Stimulated activated naive CD4-positive, alpha-beta T cell (primary cell): ENCODE measurements at places on chromosomes 16 and 17.

DNA sequence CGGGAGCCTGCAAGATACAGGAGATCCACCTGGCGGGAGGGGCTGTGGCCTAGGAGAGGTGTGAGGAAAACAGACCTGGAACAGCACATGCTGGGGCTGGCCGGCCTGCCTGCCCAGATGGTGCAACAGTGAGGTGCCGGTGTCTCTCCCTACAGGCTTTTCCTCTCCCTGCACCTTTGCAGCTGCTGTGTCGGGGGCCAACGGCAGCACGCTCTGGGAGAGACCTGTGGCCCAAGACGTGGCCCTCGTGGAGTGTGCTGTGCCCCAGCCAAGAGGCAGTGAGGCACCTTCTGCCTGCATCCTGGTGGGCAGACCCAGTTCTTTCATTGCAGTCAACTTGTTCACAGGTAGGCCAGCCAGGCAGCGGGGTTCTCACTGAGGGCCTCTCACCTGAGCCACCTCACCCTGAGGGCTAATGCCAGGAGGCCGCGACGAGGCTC, 15.9 kb downstream of the RGS11 start:
- DNase-seq, result no peak

DNA sequence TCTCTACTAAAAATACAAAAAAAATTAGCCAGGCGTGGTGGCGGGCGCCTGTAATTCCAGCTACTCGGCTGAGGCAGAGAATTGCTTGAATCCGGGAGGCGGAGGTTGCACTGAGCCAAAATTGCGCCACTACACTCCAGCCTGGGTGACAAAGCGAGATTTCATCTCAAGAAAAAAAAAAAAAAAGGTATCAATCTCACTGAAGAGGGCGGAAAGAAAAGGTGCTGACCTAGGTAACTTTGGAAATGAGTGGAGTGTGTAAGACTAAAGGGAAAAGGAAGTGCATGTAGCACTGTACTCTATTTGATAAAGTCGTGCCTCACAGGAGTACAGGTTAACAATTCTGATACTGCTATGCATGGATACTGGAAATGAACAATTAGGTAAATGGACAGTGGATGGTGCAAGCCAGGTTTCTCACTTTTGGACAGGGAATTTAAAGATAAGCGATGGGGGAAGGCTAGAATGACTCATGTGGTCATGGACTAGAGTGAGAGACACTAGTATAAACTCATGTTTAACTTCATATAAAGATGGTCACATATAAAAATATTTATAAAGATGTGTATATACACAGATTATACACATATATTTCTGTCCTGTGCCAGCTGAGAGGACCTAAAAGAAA, 142.9 kb downstream of the CDK5R1 start:
- no peak for DNase-seq

DNA sequence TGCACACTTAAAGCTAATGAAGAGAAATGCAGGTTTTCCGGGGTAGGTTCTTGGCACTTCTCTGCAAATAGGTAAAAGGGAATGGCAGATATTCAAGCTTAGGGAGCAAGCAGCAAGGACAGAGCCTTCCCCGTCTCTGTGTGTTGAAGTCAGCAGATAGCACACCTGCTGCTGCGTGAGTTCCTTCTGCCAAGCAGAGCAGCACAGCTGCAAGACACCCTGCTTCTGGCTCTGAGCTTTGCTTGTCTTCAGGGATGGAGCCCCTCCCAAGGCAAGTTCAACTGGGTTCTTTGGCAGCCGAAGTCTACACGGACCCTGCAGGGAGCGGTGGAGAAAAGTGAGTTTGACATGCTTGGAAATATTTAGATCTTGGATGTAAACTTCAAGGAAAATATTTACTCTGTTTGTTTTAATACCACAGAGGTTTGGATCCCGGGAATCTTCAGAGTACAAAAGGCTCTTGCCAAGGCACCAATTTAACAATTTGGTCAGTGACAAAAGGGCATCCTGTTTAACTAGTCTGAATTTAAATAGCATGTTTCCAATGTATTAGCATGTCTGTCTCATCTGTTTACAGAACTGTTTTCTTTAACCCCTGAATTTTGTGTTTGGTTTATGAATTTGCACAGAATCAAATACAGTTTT, 113.4 kb upstream of the KCNJ16 start:
- no peak for DNase-seq

GRCh38 chr17:75012346-75013091, at the start of gene MRPL58:
Gene MRPL58, plus strand, starts transcription at chr17:75012670. Its CDS starts 17 bp downstream, at chr17:75012687.
- peak; percentile 65 for DNase-seq

- DNase-seq, result no peak
Measured at GRCh38 chr16:79261481-79261940, 339.0 kb downstream of the MAF start.

- no peak for DNase-seq
Measured at GRCh38 chr16:21167360-21167759, 8.9 kb downstream of the LDAF1 start.

- DNase-seq, result no peak
Measured at GRCh38 chr16:17926866-17927399, 409.6 kb downstream of the NPIPA8 start.

DNA sequence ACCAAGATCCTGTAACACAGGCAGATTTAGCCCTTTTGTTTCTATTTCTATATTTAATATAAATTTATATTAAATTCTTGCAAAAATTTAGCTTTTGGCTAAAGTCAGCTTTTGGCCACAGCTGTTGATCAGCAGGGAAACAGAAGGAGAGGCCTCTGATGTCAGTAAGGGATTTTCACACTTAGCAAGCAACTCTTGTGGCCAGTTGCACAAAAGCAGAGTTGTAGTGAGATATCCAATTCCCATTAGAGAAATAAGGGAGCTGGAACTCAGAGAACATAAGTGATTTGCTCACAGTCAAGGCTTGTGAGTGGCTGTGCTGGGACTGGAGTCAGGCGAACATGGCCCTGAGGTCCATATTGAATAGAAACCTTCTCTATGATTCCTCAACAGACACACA, 16.7 kb upstream of the HEATR6 start:
- no peak for DNase-seq

- DNase-seq, result no peak
Measured at GRCh38 chr17:33116021-33116551, 124.4 kb downstream of the SPACA3 start.
